CD4-positive, alpha-beta T cell (primary cell): ENCODE measurements at places on chromosomes 4 and X.

GRCh38 chr4:123554801-123555232 is 158.2 kb downstream of the SPRY1 start:
- DNase-seq, result no peak

DNA sequence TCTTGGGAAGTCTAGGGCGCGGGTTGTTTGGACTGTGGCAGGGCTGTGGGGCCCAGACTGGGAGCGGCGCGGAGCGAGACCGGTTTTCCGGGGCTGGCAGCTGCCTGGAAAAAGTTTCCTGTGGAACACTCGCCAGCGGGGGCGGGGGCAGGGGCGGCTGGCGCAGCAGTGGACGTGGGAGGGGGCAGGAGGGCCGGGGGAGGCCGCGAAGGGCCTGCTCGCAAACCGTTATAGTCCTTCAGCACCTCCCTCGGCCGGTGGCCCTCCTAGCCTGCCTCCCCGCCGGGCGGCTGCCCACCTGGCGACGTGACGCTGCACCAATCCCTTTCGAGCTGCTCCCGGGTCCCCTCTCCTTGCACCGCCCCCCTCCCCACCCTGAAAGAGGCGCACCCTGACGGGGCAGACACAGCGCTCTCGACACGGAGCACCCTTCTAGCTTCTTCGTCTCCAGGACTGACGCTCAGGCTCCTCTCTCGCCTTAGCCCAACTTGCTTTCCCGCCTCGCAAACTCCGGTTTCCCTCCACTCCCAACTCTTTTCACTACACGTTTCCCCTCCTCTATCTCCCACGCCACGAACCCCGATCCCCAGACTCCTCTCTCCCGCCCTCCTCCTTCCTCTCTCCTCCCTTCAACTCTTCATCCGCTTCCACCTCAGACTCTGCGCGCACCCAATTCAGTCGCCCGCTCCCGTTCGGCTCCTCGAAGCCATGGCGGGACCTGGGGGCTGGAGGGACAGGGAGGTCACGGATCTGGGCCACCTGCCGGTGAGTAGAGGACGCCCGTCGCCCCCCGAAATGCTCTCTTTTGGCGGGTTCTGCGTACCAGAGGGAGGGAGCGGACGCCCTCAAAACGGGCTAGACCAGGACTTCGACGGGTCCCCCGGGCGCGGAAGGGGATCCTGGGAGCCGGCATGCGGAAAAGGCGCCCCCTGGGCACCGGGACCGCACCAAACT is at the start of gene NRK:
NRK (plus strand) TSS at position 402 of the 954 bp plus-strand sequence; CDS start at position 709, 307 bp downstream.
- DNase-seq, result no peak

- DNase-seq, result no peak
Measured at GRCh38 chr4:140790765-140791164, 34.6 kb upstream of the TBC1D9 start.

DNA sequence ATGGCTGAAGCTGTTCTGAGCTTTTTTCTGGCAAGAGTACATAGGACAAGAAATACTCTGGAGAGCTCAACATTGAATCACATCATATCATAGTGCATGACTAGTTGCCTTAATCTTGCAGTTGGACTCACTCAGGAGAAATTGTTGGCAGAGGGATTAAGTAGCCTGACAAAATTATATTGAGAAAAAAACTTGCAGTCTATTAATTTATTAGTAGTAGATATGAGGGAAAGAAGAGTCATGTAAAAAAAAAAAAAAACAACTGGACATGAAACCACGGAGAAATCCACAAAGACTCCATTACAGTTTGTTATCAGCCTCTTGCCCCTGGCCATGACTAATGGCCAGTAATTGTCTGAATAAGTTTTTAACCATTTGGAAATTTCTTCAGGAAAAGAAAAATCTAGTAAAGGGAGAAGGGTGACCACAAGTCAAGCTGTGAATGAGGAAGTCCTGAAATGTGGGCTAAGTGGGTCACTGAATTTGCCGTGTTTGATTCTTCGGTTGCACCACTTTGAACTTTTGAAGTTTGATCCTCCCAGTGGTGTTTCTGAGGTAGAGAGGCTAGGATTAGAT is 45.6 kb downstream of the FHL1 start:
- no peak for DNase-seq

DNA sequence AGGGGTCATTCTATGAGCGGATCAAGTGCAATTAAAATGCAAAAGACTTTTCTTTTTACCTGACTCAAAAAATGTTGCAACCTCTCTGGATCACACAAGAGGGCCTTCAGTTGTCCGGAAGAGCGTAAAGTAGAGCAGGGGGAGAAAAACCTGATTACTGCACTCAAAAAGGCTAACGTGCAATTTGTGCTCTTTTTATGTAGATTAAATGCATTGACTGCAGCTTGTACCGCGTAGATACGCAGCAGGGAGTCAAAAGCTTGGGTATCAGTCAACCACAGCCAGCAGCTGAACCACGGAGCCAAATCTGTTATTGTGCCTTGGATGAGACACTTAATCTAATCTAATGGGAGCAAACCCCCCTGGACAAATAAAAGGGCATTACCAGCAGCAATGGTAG is 107.3 kb upstream of the RAI2 start:
- no peak for DNase-seq

DNA sequence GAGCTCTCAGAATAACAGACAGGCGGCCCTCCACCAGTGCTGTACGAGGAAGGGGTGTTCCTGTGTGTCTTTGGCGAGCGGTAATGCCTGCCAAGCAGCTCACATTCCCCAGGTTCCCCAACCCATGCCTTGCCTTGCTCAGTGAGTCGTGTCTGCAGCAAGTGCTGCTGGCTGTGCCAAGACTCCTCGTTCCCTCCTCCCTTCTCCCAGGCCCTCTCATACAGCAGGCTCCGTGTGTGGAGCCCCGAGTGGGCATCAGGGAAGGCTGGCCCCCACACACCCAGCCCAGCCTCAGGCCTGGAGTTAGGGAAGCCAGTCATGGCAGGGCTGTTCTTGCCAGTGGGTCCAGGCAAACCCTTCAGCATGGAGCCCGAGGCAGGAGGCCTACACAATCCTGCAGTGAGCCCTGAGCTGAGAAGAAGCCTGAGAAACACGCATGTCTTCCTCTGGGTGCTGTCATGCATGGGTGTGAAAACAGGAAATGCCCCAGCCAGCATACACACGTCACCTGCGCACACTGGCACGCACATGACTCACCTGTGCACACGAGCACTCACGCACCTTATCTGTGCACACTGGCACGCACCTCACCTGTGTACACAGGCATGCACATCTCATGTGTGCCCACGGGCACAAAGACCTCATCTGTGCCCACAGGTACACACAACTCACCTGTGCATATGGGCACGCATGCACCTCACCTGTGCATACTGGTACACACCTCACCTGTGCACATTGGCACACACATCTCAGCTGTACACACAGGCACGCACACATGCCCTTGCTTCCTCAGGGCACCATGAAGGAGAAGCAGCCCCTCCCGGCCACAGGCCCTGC is 238.7 kb downstream of the DHRSX start:
- DNase-seq, result no peak

DNA sequence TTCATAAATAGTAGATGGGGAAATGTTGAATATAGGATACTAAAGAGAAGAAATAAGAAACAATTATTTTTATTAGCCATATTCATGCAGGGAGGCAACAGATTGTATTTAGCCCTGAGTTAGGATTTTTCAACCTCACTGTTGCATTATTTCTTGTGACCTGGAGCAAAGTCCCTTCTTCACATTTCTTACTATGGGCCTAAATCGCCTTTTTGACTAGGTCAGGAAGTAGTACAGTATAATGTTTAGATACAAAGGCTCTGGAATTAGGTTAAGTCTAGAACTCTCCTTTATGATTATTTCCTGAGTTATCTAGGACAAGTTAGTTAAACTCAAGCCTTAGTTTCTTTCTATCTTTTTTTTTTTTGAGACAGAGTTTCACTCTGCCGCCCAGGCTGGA is 88.0 kb downstream of the FRYL start:
- no peak for DNase-seq

GRCh38 chr4:165520086-165520485 is 141.3 kb downstream of the CPE start:
- no peak for DNase-seq

GRCh38 chr4:175280153-175280552 is 362.0 kb downstream of the ADAM29 start:
- no peak for DNase-seq
